Mucosa of descending colon (tissue), 3 donors: ENCODE measurements at places on chromosomes 2 and 18. TPM values are rescaled to one million over a fixed set of nuclear protein-coding genes. Genes with fewer than 3 reads are reported as not detected.

GRCh38 chr18:22974707-22975106 lies 41.6 kb downstream of the RBBP8 start:
- DNase-seq = no peak

DNA sequence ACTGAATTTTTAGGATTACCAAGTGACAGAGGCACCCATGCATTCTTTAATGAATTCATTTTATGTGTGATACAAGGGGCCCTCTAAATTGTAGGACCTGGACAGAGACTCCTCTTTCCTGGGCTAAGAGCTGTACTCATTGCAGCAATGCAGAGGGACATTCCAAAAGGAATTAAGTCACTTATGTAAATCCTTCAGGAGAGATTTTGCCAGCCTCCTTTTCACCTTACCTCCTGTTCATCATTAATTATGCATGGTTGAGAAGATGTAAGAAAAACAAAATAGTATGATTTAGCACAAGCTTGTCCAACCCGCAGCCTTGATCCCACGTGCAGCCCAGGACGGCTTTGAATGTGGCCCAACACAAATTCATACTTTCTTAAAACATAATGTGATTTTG lies 84.5 kb upstream of the TANK start:
- no peak for DNase-seq

GRCh38 chr2:211860224-211860623 lies 678.4 kb downstream of the ERBB4 start:
- no peak for DNase-seq

Gene PPP1R1C
- total RNA-seq = 0.75 TPM

Gene TMEM163
- 1.5 TPM for total RNA-seq

DNA sequence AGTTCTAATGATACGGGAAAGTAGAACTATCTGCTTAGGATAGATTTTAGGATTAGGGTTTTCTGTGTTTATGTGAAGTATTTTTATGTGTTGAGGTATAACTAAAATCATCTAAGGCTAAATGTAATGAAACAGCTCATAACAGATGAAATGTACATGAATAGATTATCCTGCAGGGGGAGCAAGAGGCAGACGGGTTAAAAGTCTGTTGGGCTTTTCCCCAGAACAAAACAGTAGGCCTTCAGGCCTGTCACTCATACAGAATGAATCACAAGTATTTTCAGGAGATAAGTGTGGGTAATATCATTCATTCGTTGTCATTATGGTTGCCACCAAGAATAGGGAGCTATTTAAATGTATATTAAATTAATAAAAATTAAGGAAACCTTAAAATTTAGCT lies 107.9 kb upstream of the IL1R2 start:
- DNase-seq = no peak

DNA sequence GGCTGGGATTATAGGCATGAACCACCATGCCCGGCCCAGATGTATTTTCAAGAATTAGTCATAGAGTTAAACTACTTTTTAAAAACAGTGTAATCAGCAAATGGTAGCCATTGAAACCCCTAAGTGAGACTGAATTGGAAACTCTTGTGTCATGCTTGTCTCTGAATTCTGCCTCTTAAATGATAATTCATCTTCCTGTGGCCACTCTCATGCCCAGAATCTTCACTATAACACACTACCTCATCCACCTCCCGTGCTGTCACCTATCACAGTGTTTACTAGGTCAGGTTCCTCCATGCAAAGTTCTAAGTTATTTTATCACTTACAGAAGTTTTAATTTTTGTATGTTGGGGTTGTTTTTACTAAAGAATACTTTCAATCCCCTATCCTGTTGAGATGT lies 197.5 kb downstream of the PHLPP1 start:
- no peak for DNase-seq
